ENCODE measurements at places on chromosomes 7 and 10.
A peak's percentile ranks its signal among the peaks of the same experiment; 100 is the strongest.

GRCh38 chr10:126454045-126454751 lies 65.9 kb upstream of the ADAM12 start:
- no peak for DNase-seq

DNA sequence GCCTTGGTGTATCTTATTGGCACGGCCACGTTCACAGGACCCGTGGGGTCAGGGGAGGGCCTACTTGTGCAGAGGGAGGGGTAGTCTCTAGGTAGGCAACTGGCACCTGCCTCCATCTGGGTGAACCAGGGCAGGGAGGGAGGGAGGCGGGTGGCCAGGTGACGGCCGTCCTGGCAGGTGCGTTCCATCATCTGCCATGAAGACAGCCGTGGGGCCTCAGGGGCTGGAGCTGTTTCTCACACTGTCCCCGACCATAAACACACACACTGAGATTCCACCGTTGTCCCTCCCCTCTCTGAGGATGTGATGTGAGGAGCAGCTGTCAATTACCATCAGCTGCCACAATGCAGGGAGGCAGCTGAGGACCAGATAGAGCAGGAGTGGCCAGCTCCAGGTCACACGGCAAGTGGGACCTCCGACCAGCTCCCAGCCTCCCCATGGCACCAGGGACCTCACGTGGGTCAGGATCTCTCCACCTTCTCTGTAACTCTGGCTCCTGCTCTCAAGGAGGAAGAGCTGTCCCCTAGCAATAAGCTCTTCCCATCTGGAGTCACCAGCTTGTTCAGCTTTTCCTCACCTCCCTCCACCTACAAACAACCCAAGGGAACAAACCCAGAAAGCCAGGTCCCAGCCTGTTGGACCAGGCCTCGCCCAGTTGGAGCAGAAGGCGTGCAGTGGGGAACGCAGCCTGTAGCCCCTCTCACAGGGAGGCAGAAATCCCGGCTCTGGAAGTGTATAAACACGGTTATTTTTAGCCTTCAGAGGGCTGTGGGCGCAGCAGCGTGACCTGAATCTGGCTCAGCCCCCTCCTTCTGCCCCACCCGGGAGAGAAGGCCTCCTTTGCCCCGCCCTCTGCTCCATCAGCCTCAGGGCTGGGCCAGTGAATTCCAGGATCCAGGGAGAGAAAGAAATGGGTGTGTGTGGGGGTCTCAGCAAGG lies 33.1 kb downstream of the ZMIZ1 start:
- no peak for DNase-seq

DNA sequence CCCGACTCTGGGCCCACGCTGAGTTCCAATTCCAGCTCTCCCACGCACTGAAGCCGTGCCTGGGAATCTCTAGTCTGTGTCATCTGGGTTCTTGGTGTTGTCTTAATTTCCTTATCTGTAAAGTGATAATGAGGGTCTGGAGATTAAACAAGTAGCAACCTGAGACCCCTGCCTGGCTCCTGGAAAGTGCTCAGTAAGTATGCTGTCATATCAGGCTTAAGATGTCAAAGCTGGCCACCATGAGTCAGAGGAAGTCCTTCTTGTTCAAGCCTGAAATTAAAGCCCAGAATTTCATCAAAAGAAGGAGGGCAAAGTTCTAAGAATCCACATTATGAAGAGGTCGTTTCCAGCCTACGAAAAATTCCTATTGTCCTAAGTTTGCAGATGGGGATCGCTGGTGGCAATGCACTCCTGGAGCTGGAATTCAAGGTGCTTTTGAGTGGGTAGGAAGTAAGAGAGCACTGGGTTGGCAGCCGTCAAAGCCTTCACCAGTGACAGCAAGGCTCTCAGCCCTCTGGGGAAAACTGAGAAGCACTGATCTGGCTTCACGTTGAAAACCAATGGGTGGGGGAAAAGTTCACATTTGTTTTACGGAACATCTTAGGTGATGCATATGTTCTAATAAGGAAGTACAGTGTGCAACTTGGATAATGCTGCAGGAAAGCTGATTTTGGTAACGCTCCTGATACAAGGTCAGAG lies 50.3 kb upstream of the NCAPG2 start:
- no peak for DNase-seq

DNA sequence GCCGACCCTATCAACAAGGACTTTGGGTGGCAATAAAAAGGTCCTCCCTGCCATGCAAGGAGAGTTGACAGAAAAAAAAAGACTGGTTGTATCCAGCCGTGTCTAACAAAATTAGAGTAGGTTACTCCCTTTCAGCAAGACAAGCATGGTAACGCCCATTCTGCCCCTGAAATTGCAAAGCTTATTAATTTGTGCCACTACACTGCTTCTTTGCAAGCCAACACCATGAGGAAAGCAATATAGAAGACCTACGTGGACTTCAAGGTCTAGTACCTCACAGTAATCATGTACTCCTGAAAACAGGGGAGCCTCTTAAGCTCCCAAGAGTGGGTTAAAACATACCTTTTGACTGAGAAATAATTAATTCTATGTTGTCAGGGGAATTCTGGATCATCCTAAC lies 90.3 kb downstream of the FRMPD2 start:
- no peak for DNase-seq

DNA sequence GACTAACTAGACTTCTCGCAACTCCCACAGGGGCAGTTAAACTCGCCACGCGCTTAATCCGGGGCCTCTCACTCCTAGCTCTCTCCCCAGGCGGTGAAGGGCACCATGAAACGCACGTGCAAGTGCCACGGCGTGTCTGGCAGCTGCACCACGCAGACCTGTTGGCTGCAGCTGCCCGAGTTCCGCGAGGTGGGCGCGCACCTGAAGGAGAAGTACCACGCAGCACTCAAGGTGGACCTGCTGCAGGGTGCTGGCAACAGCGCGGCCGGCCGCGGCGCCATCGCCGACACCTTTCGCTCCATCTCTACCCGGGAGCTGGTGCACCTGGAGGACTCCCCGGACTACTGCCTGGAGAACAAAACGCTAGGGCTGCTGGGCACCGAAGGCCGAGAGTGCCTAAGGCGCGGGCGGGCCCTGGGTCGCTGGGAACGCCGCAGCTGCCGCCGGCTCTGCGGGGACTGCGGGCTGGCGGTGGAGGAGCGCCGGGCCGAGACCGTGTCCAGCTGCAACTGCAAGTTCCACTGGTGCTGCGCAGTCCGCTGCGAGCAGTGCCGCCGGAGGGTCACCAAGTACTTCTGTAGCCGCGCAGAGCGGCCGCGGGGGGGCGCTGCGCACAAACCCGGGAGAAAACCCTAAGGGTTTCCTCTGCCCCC lies 19.5 kb downstream of the WNT8B start:
- DNase-seq: peak; percentile 81

GRCh38 chr7:36005876-36006275 lies 147.2 kb upstream of the EEPD1 start:
- no peak for DNase-seq

DNA sequence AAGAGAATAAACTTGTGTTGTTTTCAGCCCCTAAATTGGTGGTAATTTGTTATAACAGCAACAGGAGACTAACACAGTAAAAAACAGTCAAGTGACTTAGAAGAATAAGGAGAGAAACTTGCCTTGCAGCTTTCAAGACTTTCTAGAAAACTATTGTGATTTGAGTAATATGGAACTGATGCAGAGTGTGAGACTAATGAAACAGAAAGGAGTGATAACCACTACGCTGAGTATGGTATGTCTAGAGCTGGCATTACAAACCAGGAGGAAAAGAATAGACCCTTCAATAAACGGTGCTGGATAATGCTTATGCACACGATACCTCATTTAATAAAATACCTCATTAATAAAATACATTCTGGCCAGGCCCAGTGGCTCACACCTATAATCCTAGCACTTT lies 99.9 kb downstream of the CREM start:
- no peak for DNase-seq

DNA sequence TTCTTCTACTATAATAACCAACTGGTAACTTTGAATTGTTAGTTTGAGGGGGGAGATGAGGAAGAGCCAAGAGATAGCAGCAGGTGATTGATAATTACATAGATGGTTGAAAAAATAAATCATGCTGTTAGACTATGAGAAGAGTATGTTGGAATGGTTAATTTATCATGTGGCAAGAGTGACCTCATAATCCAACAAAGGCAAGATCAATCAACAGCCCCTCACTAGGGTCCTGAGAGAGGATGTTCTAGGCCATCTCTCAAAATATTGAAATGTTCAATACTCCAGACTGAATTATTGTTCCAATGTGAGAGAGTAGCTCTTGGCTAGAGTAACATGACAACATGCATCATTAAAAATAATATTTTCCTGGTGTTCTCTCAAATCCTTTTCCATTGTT lies 67.9 kb downstream of the ADD3 start:
- DNase-seq: no peak

DNA sequence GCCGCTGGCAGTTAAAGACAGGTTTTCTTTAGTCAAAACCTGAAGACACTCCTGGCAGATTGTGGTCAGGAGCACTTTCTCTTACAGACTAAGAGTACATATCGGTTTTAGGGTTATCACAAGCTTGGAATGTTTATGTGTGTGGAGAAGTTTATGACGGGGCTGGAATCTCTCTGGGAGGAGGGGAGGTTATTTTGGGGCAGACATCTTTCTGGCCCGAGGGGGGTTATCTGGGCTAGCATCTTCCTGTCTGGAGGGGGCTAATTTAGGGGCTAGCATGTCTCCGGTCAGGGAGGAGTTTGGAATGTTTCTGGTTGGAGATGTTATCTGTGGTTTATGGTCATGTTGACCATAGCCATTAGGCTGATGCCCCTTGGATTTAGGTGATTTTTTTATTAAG lies 141.2 kb upstream of the KIF5B start:
- no peak for DNase-seq

DNA sequence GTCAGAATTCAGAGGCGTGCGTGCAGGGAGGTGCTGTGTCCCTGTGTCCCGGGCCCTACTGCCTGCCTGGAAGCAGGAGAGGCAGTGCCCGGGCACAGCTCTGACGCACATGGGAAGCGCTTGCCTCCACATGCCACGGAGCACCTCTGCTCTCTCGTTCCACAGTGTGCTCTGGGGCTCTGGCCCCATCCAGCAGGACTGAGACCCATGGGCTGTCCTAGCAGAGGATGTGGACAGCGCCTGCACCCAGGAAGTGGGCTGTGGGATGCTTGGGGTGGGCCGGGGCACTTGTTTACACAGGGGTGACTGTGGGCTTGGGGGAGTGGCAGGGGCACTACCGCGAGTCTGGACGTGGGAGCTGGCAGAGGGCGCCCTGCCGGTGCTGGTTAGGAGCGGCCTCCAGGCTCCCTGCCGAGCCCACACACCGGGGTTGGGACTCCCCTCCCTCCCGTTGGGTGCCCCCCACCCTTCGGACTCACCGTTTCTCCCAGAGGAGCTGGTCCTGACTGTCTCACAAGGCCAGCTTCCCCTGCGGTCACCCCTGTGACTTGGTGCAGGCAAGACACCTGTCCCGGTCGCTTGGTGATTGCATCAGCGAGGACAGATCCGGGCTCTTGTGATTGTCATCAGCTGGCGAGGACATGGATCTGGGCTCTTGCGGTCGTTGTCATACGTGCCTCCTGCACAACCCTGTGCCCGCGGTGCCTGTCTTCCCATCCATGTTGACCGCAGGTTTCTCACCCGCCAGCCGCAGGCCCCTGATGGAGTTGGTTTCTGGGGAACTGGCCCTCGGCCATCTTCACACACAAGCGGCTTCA lies 83.1 kb downstream of the NKX6-2 start:
- no peak for DNase-seq

GRCh38 chr7:270351-270983 lies 19.5 kb upstream of the FOXL3 start:
- no peak for DNase-seq

- no peak for DNase-seq
Measured at GRCh38 chr10:117911684-117912083, 135.1 kb downstream of the RAB11FIP2 start.

- DNase-seq: no peak
Measured at GRCh38 chr10:11345224-11346054, 266.0 kb downstream of the USP6NL start.

GRCh38 chr7:92598310-92598981 lies 8.3 kb upstream of the FAM133B start:
- DNase-seq: no peak

GRCh38 chr10:104103956-104104355 lies 18.0 kb upstream of the SFR1 start:
- DNase-seq: no peak

GRCh38 chr7:22909917-22910316 lies 87.3 kb upstream of the TOMM7 start:
- no peak for DNase-seq

- DNase-seq: no peak
Measured at GRCh38 chr7:26629696-26630095, 234.7 kb downstream of the SKAP2 start.

DNA sequence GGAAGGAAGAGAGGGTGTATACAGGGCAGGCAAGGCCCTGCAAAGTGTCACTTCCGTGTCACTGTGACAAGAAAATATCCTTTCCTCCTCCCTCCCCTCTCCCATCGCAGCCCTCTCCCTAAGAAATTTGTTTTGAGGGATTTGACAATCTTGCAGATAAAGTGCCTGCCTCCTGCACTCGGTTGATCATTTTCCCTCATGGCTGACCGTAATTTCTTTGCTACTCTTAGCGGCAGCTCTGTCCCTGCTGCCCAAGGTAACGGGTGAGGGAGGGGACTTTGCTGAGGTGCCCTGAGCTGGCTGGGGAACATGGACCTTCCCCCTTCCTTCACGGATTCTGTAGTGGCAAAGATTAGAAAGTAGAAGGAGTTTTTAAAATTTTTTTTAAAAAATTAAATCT lies 179.1 kb downstream of the TCF7L2 start:
- no peak for DNase-seq

DNA sequence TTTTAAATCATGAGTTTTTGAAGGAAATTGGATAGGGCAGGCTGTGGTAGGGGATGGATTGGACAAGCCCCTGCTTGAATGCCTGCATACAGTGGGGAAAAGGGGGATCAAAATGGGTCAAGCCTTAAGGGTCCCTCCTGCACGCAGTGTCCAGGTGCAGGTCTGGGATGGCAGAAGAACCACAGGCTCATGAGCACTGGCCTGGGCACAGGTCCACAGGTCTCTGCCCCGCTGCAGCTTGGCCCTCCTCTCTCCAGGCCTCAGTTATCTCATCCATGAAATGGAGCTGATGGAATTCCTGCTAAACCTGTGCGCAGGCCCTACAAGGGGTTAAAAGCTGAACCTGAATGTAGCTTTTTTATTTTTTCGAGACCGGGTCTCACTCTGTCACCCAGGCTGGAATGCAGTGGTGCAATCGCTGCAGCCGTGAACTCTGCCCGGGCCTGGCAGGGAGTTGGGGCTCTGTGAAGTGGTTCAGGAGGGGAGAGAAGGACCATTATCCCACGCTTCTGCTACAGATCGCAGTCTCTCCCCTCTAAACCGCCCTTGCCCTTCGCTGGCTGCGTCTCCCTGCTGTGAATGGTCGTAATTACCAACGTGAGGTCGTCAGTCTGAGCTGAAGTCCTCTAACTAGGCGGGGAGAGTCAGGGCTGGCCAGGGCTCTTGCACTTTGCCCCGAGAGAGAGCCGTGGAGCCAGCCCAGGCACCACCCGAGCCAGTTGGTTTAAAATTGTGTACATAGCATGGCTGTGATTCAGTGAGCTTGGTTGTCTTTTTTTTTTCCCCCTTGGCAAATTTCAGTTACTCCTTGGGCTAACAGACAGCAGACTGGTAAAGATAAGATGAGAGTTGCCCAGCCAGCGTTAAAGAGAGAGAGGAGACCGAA lies 77.5 kb upstream of the GTF2I start:
- no peak for DNase-seq
